ENCODE measurements at places on chromosomes 12 and 14.

DNA sequence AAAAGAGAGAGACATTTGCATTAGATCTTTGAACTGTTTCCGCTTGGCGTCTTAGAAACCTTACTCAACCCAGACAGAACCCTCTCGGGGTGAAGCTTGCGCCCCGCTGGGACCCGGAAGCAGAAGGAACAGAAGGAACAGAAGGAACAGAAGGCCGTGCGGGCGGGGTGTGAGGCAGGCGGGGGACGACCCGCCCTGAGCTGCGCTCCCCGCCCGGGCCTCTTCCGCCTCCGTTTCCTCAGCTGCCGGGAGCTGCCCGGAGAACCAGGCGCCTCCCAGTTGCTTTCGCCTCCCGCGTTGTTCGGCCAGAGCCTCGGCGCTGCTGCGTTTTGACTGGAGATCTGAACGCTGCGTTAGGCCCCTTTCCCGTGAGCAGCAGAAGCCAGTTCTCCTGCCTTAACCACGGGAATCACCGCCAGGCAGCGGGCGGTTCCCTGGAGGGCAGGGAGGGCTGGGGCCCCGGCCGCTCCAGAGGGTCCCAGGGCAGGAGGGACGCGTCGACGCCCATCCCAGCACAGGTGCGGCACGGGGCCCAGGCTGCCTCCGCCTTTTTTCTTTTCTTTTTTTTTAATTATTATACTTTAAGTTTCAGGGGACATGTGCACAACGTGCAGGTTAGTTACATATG, 19.3 kb upstream of the MMP17 start:
- peak; percentile 90 for DNase-seq

- no peak for DNase-seq
Measured at GRCh38 chr14:92560106-92560865, 46.7 kb downstream of the RIN3 start.

DNA sequence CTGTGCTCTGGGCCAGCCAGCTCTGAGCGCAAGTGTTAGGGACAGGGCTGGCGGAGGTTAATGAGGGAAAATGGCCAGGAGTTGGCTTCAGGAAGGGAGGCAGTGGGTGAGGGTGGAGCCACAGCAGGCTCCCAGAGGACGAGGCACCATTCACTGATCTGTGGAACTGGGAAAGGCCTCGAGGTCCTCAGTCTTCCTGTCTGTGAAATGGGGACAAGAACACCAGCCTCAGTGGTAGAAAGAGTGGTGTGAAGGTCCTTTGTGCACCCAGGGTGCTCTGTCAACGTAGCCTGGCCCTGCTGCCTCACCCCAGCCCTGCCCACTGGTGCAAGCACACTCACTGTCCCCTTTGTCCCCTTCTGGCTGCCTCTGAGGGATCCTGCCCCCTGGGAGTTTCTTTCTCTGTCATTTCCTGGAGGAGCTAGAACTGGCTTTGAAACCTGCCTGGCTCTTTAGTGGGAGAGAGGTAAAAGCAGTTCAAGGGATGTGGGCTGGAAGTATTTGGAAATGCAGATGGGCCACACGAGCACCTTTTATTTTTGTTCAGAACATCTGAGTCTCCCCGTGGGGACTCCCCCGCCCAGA, 25.0 kb downstream of the SYNDIG1L start:
- DNase-seq, result no peak

DNA sequence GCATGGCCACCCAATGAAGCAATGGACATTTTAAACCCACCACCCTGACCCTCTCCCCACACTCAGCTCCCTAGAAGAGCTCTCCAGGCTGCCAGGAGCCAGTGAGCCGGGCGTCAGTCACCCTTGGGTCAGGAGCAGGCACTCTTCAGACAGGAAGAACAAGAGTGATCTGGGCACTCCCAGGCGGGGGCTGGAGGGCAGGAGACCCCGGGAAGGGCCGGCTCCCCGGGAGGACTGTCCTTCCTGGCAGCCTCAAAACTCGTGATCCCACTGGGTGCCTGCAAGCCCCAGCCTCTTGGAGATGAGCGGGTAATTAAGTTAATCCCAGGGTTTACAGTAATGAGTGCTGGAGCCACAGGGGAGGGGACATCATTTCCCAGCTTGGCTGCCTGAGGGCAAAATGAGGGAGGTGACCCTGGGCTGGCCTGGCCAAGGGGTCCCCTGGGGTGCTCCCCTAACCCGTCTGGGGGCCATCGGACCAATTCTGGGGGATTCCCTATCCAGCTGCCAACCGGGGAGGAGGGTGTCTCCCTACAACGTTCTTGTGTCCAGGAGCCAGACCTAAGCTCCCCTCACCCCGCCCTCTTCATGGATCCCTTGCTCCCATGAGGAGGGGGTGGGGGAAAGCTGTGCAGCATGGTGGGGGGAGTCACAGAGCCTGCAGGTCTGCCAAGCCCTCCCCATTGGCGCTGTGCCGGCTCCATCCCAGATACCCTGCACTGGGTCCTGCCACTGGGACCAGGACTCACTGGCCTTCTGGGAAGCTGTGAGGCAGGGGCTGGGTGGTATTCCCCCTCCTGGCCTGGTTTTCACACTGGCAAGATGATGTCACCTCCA, 59.2 kb downstream of the CCNK start:
- DNase-seq, result no peak

- peak; percentile 54 for DNase-seq
Measured at GRCh38 chr14:68248481-68249255, 429.1 kb downstream of the RAD51B start.

GRCh38 chr12:84091651-84092050, 820.9 kb downstream of the SLC6A15 start:
- DNase-seq, result no peak

DNA sequence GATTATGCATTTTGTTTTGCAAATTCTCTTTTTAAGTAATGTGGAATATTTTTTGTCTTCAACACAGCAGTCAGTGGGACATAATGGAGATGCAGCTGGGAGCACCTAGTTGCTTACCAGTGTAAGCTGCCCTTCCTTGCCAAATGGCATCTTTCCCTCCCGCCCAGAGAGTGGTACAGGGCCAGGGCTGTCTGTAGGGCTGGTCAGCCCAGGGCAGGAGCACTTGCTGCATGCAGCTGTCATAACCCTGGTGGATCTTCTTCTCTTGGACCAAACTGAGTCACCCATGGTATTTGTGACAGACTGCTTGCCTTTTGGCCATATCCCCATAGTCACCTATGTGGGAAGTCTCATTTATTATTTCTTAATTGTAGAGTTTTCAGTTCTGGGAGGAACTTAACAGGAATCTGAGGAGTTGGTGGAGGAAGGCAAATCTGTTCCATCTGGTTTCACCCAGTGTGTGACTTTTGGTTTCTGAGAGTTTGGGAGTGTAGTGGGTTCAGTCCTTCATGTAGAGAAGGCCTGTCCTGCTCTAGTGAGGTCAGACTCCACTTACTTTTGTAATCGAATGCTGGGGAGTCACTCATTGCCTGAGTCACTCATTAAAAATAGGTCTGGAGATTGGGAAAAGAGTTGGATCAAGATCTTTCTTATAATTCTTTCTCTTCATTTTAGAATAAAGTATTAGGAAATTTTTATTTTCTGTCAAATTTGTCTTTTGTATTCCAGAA, 62.0 kb upstream of the ASPG start:
- no peak for DNase-seq

All from KBM-7 (cell line).